ENCODE measurements at places on chromosomes 11 and 22.

DNA sequence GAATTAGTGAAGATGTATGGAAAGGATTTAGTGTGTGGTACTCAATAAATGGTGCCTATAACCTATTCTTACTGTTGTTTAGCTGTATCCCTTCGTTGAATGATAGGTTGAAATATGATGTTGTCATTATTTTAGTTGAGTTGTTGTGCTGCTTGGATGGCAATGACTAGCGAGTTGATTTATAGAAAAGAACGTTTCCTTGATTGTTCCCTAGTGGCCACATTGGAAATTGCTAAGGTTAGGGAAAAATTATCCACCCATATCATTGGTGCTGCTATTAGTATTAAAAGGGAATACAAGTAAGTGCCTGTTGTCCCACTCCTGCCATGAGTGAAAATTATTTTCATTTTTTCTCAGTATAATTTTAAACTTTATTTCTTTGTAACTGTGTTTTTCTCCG is 14.5 kb downstream of the EMSY start:
- DNase-seq = no peak

DNA sequence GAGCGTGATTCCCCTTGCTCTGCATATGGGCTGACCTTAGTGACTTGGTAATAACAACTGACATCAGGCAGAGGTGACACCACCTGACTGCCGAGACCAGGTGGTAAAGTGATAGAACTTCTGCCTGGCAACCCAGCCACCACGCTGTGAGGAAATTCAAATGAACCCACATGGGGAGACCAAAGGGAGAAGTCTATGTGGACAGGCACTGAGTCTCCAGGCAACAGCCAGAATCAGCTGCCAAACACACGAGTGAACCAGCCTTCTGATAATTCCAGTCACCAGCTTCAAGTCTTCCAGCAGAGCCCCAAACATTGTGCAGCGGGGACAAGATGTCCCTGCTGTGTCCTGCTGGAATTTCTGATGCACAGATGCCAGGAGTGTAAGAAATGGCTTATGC is 29.7 kb downstream of the SPATA19 start:
- no peak for DNase-seq

GRCh38 chr22:49432211-49432896 is 395.3 kb downstream of the BRD1 start:
- no peak for DNase-seq

DNA sequence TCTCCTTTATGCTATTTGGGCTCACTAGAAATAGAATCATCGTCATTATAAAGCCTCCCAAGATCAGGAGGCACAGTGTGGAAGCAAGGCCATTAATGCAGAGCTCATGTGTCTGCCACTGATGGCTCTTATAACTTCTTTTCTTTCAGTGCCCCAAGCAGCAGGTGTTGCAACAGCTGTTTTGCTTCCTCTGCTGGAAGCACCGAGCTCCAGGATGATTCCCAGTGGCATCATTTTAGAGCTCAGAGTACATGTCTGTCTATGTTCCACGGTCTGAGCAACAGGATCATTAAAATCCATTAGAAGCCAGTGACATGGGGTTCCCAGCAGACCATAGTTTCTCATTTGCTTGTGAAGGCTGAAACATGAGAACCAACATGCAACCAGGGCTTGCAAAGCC is 803.0 kb upstream of the FAT3 start:
- DNase-seq = no peak

DNA sequence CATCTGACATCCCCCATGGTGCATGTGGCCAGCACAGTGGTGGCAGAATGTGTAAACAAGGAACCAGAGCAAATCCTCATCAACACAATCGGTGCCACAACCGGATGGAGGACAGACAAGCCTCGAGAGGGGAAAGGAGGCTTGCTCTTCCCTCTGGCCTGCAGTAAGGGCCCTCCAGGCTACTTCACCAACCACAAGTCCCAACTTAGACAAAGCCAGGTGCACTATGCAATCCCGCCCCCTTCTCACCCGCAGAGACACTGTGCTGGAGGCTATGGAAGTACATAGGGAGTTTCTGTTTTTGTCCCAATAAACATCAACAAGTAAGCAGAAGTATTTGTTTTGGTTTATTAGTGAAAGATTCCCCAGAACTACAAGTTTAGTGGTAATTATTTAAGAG is 54.3 kb downstream of the SPATA19 start:
- DNase-seq = no peak

- DNase-seq = no peak
Measured at GRCh38 chr22:22834783-22835182, 52.8 kb upstream of the IGLL5 start.

DNA sequence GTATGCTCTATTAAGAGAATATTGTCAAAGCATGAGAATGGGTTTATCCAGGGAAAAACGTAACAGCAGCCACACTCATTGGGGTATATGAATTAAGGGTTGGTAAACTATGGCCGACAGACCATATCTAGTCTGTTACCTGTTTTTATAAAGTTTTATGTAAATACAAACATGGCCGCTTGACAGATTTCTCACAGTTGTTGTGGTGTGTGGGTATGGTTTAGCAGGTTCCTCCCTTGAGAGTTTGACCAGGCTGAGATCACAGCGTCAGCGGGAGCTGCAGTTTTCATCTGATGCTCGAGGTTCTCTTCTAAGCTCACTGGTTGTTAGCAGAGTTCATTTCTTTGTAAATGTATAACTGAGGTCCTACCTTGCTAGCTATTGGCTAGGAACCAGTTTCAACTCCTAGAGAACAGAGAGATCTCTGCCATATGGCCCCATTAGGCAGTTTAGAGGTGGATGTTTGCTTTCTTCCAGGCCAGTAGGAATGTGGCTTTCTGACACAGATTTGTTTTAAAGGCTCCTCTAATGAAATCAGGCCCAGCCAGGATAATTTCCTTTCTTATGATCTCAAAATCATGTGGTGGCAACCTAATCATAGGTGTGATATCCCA is 45.5 kb upstream of the GRIK4 start:
- no peak for DNase-seq

DNA sequence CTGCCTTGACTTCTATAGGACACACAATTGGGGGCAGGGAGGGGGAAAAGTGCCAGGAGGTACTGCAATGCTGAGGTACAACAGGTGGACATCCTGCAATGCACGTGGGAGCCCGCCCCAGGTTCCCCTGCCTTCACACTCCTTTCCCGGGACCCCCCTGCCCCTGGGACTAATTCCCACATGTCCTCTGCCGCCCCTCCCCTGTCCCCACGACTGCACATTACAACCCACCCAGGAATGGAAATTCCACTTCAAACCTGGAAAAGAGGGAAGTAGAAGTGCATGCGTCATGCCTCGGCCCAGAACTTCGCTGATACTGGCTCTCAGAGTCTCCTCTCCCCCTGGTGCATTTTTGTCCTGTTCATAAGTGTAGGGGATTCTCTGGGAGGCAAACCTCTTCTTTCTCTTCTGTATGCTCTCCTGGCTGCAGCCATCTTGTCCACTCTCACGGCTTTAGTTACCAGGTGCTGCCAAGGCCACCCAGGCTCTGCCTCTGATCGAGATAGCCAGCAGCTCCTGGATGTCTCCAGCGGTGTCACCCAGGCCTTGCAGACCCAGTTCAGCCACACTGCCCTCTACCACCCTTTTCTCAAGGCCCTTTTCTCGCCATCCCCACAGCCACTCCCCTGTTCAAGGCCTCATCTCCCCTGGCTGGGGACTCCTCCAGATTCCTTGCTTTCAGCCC is 43.7 kb downstream of the GDPD5 start:
- DNase-seq = no peak

GRCh38 chr22:32950366-32950765 is 107.8 kb downstream of the SYN3 start:
- no peak for DNase-seq

- no peak for DNase-seq
Measured at GRCh38 chr11:33751878-33752277, 15.7 kb upstream of the CD59 start.

GRCh38 chr22:46971099-46971763 is 208.8 kb downstream of the TBC1D22A start:
- no peak for DNase-seq

DNA sequence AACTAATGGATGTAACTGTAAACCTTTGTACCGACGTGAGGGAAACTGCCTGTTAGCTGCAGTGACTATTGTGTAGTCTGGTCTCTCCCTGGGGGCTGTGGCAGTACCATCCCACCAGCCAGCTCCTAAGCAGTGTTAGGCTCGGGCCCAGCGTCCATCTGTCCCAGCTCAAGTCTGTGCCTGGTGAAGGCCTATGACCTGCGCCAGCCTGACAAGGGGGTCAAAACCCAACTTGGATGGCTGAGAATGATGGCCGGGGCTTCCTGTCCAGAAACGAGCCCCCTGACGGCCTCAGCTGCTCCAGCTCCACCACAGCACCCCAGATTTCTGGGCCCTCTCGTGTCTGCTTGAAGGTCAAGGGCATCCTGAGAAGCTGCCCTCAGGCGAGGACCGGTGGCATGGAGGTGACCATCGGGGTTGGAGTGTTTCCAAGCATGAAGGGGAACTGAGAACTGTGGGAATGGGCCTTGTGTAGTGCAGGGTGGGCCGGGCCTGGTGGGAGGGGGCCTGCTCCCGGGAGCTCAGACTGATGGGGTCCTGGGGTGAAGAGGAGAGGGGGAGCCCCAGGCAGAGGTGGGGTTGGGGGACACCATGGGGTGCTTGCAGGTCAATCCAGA is 14.3 kb upstream of the SPI1 start:
- DNase-seq = no peak

DNA sequence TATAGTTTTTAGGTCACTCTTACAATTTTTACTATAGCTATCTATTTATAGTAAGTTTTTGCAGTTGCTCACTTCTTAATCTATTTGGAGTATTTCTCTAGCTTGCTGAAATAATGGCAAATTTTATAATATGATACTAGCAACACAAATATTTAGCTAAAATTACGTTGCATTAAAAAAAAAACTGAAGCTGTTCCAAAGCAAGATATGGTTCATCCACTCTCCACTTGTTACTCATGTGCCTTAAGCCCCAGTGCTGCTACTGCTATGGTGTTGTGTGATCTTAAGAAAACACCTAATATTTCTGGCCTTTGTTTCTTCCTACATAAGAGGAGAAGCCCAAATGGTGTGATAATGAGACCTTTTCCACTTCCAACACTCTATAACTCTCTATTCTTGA is 479 bp downstream of the MMP3 start:
- no peak for DNase-seq

- DNase-seq = no peak
Measured at GRCh38 chr11:12536566-12536965, 137.7 kb upstream of the TEAD1 start.

DNA sequence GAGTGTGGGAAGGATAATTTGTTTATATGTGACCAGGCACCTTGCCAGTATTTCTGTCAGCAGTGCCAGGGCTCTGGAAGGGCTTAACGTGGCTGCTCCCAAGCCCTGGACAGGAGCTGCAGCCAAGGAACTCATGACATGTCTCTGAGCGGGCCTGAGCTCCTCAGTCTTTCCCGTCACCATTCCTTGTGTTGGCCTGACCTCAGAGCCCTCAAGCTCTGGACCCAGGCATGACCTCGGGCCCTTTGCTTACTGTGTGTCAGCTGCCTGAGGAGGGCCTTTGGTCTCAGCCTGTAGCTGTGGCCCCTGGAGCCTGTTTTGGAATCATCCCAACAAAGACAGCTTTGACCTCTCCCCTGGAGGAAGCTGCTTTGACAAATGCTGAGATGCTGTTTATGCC is 264.1 kb upstream of the PLET1 start:
- no peak for DNase-seq

- DNase-seq = no peak
Measured at GRCh38 chr11:34464591-34465051, 25.9 kb downstream of the CAT start.

- DNase-seq = no peak
Measured at GRCh38 chr22:35361001-35361558, 19.8 kb upstream of the HMOX1 start.

DNA sequence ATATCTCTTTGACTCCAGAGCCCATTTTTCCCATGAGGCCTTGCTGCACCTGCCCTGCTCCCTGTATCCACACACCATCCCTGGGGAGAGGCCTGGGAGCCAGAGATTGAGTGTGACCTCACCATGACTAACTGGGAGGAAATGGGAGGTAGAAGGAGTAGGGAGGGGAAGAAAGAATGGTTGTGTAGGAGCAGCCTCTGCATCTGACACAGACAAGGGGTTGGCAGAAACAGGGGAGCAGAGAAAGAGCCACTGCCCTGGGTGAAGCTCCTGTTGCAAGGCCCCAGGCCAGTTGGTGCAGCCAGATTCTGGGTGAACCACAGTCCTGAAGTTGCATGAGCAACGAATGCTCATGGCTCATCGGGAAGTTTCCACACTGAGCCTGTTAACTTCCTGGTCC is 32.4 kb downstream of the POU2F3 start:
- DNase-seq = no peak

DNA sequence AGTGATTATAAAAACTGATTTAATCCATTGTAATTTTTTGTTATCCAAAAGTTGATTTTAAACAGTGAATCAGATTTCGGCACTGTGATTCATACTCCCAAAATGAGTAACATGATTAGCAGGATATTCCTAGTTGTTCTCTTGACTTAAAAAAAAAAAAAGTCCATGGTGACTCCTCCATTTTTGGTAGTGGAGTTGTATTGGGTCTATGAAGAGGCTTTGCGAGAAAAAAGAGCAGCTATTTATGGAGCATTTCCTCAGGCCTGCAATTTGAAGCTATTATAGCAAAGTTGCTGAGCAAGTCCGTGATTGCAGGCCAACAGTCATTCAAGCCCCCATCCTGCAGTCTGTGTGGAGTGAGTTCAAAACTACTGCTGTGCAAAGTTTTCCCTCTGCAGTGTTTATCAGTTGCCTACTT is 28.8 kb downstream of the YAP1 start:
- no peak for DNase-seq

DNA sequence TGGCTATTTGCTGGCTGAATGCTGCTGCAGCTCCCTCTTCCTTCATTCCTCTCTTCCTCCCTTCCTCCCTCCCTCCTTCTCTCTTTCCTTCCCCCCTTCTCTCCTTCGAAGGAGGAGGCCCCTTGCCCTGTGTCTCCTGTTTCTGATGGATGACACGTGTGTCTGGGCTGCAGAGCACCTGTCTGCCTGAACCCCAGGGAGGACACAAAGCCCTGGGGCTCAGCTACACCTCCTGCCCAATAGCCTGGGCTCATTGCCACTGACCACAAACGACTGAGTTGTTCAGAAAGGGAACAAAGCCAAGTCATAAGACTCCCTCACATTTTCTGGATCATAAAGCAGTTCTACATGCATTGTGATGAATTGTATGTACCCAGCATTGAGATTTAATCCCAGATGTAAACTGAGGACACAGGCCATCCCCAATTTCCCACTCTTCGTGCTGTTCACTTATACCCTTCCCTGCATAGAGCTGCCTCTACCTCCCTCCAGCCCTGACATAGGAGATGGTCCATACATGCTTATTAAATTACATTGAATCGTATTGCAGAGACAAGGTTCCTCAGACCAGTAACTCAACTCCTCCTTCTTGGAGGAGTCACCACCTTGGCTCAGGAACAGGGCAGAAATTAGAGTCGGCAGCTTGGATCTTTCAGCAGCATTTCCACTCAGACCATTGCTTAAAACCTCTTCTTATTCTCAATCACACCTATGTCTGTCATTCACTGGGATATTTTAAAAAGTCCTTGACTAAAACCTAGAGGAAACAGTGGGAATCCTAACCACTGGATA is 1.2 kb downstream of the CSRP3 start:
- no peak for DNase-seq

Measured in cortex of kidney (tissue), 1 donor.